ENCODE measurements at places on chromosomes 2 and 18.

DNA sequence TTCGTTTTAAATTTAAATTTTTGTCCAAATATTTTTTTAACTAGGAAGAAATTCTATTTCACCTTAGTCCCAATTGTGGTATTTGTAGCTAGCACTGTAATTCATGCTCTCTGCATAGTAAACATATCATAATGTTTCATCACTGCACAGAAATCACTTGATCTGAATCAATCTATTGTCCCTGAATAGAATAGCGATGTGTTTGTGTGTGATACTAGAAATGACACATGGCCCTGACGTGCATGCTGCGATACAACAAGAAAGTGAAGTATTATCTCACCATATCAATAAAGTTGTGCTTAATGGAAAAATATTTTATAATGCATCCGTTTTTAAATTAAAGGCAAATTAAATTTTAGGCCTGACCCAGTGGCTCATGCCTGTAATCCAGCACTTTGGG, 10.0 kb downstream of the TTL start:
- no peaks in the 10 kb centered on the region for H3K27me3 ChIP-seq
- DNase-seq = no peak
- H3K36me3 ChIP-seq = no peaks in the 10 kb centered on the region
- no peak overlapping the region for H3K4me3 ChIP-seq

DNA sequence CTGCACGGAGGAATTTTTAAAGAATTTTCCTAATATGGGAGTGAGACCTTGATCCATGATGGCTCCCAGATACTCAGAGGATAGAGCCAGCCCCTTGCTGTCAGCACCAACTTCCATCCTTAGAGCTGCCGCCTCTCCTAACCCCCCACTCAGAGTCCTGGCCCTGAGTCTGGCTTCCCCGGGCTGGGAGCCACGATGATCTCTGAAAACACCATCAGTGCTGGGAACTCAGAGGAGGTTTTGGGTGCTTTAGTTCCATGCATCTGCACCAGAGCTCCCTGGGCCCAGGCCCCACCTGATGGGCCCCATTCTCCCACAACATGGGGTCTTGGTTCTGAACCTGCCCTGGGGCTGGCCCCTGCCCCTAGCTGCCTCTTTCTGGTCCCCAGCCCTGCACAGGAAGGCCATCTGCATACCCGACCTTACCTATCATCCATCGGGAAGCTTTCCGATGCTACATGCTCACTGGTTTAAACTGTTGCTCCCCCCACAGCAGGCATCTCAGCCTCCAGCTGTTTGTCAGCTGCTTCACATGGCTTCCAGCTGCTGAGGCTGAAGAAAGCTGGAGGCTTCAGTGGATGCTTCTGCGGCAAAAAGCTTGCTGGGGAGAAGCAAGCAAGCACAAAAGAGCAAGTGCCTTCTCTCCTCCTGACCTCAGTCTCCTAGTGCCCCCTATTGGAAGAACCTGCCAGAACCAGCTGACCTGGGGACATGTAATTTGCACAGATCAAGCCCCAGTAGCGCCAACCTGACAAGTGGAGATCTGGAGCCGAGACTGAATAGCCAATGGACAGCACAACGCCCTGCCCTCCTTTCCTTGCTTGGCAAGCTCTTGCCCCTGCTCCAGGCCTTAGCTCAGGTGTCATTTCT, 24.2 kb upstream of the RHOB start:
- DNase-seq = no peak
- H3K4me1 ChIP-seq = peaks cover 47% of the 10 kb centered on the region

- peaks cover 12% of the 10 kb centered on the region for H3K27me3 ChIP-seq
- no peak overlapping the region for H3K27ac ChIP-seq
- H3K4me3 ChIP-seq = no peak overlapping the region
- H3K36me3 ChIP-seq = no peaks in the 10 kb centered on the region
Measured at GRCh38 chr2:104745846-104746245, 108.1 kb upstream of the POU3F3 start.

GRCh38 chr2:12090590-12090989, 344.2 kb downstream of the LPIN1 start:
- DNase-seq = no peak
- H3K36me3 ChIP-seq = peaks cover 3% of the 10 kb centered on the region
- H3K4me3 ChIP-seq = no peak overlapping the region
- H3K27me3 ChIP-seq = no peaks in the 10 kb centered on the region
- H3K27ac ChIP-seq = no peak overlapping the region

All from naive thymus-derived CD8-positive, alpha-beta T cell (primary cell).